ENCODE measurements at places on chromosomes 4 and X.

GRCh38 chr4:107845681-107846080, 20.9 kb downstream of the SGMS2 start:
- DNase-seq: no peak

- no peak for DNase-seq
Measured at GRCh38 chr4:149738156-149738555, 77.5 kb downstream of the IQCM start.

DNA sequence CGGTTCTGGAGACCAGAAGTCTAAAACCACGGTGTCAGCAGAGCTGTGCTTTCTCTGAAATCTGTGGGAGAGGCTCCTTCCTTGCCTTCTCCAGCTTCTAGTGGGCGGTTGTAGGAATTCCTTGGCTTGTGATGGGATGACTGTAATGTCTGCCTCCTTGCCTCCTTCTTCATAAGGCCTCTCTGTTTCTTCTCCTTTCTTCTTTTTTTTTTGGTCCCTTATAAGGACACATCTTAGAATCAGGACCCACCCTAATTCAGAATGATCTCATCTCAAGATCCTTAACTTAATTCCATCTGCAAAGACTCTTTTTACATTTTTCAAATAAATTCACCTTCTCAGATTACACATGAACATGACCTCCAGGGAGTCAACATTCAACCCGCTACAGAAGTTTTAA, 186.9 kb downstream of the STK32B start:
- DNase-seq: no peak

DNA sequence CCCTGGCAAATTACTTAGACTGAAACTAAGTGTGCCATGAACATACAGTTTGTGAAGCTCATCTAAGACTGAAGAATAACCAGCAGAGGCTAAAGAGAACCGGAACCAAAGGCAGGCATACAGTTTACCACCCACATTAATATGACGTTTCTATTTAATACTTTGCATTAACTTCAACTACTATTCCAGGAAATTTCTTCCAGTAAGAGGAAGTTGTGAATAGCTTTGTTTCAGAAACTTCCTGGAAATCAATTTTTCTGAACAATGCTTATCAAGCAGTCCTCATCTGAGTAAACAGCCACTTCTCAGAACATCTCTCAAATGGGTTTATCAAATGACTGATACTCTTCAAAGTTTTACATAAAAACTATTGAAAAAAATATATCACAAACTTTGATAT, 252.7 kb downstream of the OPHN1 start:
- DNase-seq: no peak

DNA sequence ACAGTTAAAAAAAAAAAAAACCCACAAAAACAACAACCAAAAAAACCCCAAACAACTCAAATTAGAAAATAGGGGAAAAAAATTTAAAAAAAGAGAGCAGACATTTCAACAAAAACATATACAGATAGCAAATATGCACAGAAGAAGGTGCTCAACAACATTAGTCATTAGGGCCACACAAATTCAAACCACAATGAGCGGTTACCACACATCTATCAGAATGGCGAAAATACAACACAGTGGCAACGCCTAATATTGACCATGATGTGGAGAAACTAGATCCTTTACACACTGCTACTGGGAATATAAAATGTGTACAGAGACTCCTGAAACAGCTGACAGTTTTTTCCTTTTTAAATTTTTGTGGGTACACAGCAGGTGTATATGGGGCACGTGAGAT, 19.4 kb downstream of the LYAR start:
- DNase-seq: no peak

GRCh38 chr4:5082376-5082775, 31.1 kb downstream of the STK32B start:
- DNase-seq: no peak

- no peak for DNase-seq
Measured at GRCh38 chrX:48802905-48803200, 986 bp downstream of the HDAC6 start.

- DNase-seq: no peak
Measured at GRCh38 chr4:189785257-189785656, 155.4 kb upstream of the FRG1 start.

Data from cortex of kidney (tissue), 1 donor.